ENCODE measurements at places on chromosomes 5 and 9.

DNA sequence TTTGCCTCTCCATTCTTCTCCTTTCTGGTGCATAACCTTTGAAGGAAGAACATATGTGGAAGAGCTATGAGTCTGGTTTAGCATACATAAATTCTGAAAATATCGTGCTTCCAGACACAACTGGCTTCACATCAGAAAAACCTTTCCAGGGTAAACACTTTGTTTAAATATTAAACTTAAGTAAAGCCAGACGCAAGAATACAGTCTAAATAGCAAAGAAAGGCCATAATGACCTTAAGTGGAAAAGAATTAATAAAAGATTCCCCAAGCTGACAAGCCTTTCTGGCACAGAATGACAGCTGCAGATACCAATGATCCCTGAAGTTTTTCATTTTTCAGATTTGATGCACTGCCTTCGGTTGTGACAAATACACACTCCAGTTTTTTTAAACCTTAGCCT, 13.5 kb upstream of the TSSK1B start:
- no peak for DNase-seq

GRCh38 chr5:128579639-128580038, 41.6 kb upstream of the FBN2 start:
- no peak for DNase-seq

GRCh38 chr9:78973907-78974306, 597.9 kb upstream of the TLE4 start:
- no peak for DNase-seq

DNA sequence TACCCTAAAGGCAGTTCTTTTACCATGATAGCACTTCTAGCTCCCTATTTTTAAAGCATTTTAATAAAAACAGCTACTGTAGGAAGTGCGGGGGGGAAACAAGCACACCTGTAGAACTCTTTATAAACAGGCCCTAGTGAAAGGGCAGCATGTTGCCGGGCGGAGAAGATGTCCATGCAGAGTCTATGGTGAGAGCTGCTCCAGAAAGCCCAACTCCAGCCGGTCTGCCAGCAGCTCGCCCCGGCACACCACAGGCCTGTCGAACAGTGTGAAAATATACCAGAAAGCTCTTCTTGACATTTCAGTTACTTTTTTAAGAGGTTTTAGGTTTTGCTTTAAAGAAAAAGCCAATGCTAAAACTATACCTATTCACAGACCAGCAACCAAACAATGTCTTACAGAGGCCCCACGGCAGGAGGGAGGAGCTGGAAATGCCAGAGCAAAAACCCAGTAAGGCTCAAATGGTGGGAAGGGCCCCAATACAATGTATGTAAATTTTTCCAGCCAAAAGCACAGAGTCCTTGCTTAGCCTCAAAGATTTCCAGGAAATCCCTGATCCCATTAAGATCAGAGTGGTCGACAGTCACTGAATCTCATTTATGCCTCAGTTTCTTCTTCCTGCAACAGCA, 121.2 kb downstream of the SAXO1 start:
- no peak for DNase-seq

DNA sequence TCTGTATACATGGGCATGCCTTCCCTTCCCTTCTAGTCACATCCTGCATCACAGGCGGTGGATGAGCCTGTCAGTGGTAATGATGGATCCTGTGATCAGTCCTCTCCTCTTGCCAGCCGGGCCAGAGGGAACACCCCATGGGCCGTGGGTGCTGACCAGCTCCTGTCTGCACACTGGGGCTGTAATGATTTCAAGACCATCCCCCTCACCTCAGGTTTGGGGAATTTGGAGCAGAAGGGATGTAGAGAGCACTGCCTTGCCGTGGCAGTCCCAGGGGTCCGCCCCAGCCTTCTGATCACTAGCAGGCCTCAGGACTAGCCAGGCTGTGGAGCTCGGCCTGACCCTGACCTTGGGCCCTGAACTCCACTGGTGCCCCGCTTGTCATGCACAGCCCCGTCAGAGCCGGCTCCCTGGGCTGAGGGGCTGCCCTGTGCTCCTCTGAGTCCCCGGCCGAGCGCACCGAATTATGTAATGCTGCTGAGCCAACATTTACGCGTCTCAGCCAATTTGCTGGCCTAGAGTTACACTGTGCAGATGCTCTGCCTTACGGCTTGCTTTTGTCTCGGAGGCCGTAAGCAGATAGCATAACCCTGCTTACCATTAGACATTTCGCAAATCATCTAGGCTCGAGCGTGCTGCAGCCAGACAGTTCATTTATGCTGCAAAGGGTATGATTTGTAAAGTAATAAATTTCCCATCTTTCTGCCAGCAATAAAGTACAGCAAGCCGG, 155.3 kb downstream of the MACROH2A1 start:
- no peak for DNase-seq

Data from stimulated activated CD4-positive, alpha-beta T cell treated with anti-CD3 and anti-CD28 coated beads, Interleukin-12 subunit alpha, Interleukin-12 subunit beta, amount 100 ng/mL, for 4 hours (primary cell).